Activated T-cell treated with anti-CD3 and anti-CD28 coated beads, Interleukin-2, amount 50 U/mL, for 1 hour (primary cell): ENCODE measurements at places on chromosomes 16 and 17.

DNA sequence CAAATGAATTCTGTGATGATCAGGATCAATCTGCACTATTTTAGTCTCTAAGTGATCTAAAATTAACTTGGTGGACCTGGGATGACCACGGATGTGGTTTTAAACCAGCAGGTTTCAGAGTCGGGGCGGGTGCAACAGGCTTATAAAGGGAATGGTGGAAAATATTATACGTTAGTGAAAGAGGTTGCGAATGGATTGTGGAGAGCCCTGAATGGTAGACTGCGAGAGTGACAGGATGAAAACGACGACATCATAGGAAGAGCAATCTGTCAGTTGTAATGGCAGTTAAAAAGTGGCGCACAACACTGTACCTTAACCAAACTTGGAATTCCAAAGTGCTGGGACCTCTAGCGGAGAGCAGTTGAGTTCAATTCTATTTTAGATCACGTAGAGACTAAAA is 1.2 kb upstream of the CYB5B start:
- no peak for DNase-seq

DNA sequence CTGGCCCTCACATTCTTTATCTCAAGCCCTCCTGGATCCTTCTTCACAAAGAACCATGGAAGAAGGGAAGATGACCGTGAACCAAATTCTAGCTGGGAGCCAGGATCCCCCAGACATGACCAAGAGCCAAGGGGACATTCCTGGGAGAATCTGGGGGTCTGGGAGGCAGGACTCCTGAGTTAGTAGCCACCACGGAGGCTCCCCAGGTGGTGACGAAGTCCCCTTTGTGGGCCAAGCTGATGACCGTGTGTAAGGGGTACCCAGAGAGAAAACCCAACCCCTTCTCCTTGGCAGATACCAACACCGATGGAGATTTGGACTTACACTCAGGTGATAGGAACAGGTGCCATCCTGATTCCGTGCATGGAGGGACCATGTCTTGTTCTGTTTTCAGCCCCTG is 6.8 kb upstream of the GFAP start:
- peak; percentile 7 for DNase-seq

GRCh38 chr17:76623271-76624146 is 20.0 kb downstream of the ST6GALNAC1 start:
- peak; percentile 84 for DNase-seq

DNA sequence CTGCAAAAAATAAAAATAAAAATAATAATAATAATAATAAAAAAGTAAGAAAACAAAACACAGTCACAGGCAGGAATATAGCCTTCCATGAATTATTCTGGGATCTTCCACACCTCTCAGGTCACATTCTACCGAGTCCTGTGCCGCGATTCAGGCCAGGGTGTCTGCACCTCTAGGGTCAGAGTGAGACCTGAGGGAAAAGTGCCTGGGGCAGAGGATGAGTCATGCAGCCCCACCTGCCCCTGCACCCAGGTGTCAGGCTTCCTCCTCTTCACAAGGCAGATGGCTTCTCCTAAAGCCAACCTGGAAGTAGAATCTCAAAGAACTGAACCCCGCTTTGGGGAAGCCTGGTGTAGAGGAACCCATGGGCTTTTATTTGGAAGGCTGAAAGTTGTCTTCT is 283.7 kb downstream of the CPPED1 start:
- no peak for DNase-seq

DNA sequence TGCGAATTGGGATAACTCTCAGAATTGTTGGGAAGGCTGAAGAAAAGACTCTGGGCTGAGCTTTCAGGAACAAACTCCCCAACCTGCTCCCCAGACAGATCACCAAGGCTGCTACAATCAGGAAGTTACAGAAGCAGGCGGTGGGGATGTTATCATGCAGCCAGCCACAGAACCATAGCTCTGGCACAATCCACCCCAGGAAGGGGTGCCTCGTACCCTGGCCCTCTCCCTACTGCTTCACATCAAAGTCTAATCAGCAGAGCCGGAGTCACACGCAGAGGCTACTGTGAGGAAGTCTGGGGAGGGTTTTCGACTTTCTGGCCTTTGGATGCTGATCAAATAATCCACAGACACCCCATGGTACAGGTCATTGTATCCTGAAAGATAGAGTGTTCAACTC is 86.8 kb downstream of the NTN1 start:
- no peak for DNase-seq

DNA sequence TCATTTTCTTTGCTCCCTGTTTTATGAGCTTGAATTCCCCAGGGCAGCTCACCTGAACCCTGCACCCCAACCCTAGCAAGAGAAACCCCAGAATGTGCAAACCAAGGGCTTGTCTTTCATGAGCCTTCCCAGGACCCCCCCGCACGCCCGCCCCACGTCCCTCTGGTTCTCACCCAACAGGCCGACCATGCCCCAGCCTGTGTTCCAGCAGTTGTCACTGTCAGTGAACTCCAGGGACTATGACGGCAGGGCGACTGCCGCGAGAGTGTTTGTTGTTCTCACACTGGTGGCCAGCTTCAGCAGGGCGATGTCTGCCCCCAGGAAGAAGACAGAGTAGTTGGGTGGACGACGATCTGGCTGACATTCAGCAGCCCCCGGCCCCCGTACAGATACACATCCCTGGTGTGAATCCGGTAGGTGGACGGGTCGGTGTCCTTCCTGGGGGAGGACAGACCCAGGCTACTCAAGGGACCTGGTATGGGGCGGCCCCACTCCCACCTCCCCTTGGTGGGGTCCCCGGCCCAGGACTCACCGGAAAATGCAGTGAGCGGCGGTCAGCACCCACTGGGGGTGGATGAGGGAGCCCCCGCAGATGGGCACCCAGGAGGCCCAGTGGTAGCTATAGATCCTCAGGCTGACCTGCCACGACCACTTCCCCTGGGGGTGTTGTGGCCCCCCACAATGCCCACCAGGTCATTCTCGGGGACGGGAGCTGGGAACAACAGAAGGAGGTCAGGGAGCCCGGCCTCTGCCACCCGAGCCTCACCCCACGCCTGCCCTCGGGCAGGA is 20.1 kb downstream of the TPSD1 start:
- DNase-seq, result no peak

GRCh38 chr17:3834811-3835210 is 11.2 kb downstream of the NCBP3 start:
- DNase-seq, result no peak

GRCh38 chr17:48179071-48179945 is 71.7 kb downstream of the SNX11 start:
- DNase-seq, result no peak

DNA sequence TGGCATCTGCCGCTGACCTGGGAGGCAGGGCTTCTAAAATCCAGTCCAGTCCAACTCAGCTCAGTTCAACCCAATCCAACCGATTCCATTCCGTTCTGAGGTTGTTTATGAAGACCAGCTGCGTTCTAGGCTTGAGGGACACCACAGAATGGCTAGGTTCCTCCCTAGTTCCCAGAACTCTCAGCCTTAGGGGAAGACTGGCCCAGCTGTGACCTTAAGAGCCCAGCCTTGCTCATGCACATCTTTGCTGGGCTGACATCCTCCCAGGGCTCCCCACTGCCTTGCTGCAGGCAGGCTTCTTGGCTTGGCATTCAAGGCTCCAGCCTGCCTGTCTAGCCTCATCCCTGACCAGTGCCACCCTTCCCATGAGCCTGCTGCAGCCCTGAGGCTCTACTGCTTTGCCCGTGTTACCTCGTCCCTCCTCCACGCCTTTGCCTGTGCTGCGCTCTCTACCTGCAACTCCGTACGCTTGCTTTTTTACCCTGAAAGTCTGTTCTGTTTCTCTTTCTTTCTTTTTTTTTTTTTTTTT is 7.9 kb downstream of the SLC12A3 start:
- DNase-seq, result no peak

DNA sequence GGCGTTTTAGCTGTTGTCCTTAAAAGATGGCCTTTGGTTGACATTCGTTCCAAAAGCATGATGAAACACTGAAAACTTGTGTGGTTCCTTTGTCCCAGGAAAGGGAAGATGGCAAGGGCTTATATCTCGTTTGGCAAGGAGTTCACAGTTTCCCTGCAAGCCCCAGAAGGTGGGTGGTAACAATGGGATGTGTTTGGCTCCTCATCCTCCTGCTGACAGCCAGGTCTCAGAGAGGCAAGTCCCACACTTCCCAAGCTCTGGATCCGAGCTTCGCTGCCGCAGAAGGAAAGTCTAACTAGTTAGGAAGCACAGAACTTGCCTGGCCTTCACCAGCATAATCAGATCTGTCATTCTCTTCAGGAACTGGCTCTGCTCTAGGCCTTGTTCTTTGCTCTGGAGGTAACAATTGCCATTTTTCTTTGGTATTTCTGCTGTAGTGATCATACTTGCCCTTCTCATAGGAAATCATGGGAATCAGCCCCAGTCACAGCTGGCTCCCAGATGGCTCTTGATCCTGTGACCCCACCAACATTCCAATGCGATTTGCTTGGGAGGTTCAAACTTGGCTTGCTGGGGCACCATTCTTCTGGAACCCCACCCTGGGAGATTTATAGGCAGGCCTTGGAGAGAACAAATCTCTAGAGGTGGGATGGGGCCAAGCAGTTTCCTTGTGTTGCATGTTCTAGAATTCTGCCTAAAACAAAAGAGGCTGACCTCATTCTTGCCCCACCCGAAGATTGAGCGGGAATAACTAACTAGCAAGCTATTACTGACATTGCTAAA is 17.9 kb downstream of the KPNA2 start:
- DNase-seq, result no peak

GRCh38 chr16:54053891-54054820 is 232.4 kb downstream of the IRX3 start:
- DNase-seq, result no peak

DNA sequence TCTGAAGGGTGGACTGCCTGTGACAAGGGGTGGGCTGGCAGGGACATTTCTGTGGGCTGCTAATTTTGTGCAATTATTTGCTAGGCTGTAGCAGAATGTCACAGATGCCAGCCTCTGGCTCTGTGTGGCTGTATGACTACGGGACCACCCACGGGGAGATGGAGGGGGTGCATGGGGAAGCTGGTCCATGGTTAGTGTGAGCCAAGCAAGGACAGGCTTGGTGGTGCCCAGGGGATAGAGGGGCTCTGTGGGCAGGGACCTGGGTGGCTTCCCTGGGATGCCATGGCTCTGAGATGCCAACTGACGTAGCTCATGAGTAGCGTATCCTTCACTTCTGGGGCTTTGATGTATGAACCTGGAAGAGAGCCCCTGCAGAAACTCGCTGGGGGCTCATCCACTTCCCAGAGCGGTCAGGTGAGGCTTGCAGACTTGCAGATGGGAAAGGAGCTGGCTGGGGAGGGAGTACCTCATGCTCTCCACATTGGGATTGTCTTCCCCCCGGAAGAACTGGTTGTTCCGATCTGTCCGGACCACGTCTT is 87.2 kb downstream of the TBC1D16 start:
- no peak for DNase-seq

- DNase-seq, result no peak
Observed at GRCh38 chr17:8087075-8087951, at the start of gene ALOX12B. ALOX12B (minus strand) TSS chr17:8087716; CDS start chr17:8087442, 274 bp downstream.

DNA sequence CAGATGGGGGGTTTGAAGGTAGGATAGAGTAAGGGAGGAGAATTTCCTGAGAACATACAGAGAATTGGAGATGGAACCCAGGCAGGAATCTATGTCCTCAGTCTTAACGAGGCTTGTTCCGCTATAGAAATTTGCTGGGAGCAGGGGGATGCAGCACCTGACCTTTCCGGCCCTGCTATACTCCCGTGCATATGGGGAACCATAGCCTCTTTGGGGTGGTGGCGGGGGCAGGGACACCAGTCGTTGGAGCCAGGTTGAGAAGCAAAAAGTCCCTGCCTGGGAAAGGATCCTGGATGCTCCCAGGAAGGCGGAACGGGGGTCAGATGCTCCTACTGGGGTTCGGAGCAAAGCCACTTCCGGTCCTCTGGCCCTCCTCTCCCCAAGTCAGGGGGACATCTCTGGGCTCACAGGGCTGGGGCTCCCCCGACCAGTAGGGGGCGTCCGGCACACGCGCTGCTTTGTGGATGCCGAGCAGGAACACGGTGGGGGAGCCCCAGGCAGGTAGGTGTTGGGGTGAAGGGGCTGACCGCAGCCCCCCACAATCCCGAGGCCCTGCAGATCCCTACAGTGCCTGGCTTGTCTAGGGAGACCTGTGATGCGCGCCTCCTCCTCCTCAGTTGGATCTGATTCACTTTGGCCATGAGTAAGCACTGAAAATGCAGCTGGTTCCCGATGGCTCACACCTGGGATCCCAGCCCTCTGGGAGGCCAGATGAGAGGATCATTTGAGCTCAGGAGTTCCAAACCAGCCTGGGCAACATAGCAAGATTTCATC is 15.5 kb upstream of the TFAP4 start:
- DNase-seq, result peak; percentile 85

- peak; percentile 62 for DNase-seq
Observed at GRCh38 chr17:489758-490329, 137.2 kb upstream of the RPH3AL start.

GRCh38 chr16:48082516-48082915 is 73.3 kb downstream of the ABCC12 start:
- no peak for DNase-seq

DNA sequence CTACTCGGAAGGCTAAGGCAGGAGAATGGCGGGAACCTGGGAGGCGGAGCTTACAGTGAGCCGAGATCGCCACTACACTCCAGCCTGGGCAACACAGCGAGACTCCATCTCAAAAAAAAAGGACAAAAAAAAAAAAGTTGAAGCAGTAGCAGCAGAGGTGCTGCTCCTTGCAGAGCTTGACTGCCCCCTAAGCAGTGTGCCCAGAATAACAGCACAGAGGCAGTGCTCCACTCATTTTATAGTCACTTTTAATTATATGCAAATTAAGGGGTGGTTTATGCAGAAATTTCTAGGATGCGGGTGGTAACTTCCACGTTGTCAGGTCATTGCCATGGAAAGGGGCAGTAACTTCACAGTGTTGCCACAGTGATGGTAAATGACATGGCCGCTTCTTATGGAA is 54.3 kb upstream of the NOL11 start:
- no peak for DNase-seq

GRCh38 chr16:25109643-25110042 is 1.9 kb upstream of the LCMT1 start:
- no peak for DNase-seq

GRCh38 chr16:56191156-56191815 is at the start of gene GNAO1:
GNAO1 (plus strand) TSS chr16:56191489; CDS start chr16:56192236, 747 bp downstream.
- DNase-seq, result peak; percentile 71

DNA sequence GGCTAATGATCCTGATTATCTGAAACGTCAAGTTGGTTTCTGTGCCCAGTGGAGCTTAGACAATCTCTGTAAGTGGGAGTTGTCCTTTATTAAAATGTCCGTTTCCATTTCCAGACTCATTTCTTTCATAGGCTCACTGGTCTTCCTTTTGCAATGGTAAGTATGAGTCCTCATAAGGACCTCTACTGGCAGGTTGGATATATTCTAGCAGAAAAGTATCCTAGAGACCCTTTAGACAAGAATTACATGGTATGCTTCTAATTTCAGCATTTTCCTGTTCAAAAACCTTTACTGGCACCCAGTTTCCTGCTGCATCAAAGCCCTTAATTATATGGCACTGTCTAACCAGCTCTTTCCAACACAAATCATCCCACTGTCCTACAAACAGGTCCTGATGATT is 28.1 kb upstream of the ARL2BP start:
- no peak for DNase-seq

DNA sequence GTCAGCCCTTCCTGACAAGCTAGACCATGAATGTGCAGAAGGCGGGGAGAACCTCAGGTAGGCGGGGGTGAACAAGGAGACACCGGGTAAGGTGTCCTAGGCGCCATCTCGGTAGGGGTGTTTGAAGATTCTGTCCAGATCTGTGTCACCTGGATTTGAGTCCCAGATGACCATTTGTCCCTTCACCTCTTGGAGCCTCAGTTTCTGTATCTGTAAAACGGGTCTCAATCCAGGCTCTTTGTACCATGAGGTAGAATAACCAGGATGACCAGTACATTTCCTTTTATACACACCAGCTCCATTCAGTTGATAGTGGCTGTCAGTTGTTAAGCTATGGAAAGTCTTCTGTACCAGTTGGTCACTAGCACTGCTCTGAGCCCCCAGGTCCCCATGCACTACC is 86.7 kb downstream of the ABCC6 start:
- DNase-seq, result no peak
